ENCODE measurements at places on chromosomes 12 and 14. TPM values are rescaled to one million over a fixed set of nuclear protein-coding genes. Genes with fewer than 3 reads are reported as not detected.

Gene CYP27B1
- 0.72 TPM for total RNA-seq

DNA sequence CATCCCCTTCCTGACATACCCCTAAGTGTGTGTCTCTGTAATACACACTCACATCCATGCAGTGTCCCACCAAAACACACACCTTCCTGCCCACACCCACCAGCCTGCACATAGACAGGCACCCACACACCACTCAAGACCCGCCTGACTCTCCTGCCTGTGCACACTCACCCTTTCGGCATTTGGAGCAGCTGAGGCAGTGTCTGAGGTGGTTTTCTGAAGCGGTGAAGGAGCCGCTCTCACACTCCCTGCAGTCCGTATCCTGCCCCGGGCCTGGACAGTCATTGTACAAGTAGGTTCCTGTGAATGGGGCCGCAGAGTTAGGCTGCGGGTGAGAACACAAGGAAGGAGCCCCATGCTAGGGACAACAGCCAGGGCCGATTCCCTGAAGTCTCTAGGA, 8.3 kb downstream of the TNFRSF1A start:
- H3K27ac ChIP-seq: no peak overlapping the region
- H3K36me3 ChIP-seq: peaks cover 36% of the 10 kb centered on the region
- DNase-seq: no peak
- H3K27me3 ChIP-seq: no peaks in the 10 kb centered on the region
- H3K4me3 ChIP-seq: no peak overlapping the region

DNA sequence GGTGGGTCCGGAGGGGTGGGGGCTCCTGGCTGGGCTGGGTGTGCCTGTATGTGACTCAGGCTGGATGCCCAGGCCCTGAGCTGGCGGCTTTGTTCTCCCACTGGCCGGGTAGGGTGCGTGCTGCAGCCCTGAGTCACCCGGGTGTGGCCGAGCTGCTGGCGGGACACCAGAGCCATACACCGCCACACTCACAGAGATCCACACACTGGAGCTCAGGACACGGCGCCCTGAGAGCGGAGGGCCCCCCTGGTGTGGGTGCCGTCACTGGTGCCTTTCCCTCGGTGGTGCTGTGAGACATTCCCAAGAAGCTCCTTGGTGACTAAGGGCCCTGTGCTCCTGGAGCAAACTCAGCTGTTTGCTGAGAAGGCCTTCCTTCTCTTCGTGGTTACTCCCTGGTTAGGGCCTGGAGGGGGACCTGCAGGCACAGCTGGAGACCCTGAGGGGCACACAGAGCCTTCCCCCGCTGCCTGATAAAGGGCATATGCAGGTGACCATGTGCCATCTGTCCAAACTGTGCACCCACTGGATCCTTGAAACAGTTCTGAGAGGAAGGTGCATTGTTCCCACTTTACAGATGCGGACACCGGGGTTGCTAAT, 44.3 kb downstream of the KRT80 start:
- peaks cover 5% of the 10 kb centered on the region for H3K27me3 ChIP-seq
- no peak for DNase-seq

GRCh38 chr12:68286396-68286795, 33.0 kb upstream of the IL22 start:
- H3K4me1 ChIP-seq: no peaks in the 10 kb centered on the region
- no peak overlapping the region for H3K27ac ChIP-seq
- H3K27me3 ChIP-seq: no peaks in the 10 kb centered on the region
- DNase-seq: no peak

Gene TPH2
- 1.8 TPM for total RNA-seq

Gene VRK1
- total RNA-seq: 41.0 TPM

- H3K4me1 ChIP-seq: peaks cover 23% of the 10 kb centered on the region
- H3K27ac ChIP-seq: no peak overlapping the region
- H3K4me3 ChIP-seq: no peak overlapping the region
- DNase-seq: no peak
- no peaks in the 10 kb centered on the region for H3K36me3 ChIP-seq
These were observed 3.2 kb upstream of the KRT2 start for GRCh38 chr12:52655251-52655650.

Gene PAN2
- total RNA-seq: 74.1 TPM

- no peak for DNase-seq
- H3K27ac ChIP-seq: no peak overlapping the region
- H3K36me3 ChIP-seq: no peaks in the 10 kb centered on the region
- no peaks in the 10 kb centered on the region for H3K27me3 ChIP-seq
- no peaks in the 10 kb centered on the region for H3K4me1 ChIP-seq
These were observed 118.9 kb downstream of the STAB2 start for GRCh38 chr12:103705927-103706326.

DNA sequence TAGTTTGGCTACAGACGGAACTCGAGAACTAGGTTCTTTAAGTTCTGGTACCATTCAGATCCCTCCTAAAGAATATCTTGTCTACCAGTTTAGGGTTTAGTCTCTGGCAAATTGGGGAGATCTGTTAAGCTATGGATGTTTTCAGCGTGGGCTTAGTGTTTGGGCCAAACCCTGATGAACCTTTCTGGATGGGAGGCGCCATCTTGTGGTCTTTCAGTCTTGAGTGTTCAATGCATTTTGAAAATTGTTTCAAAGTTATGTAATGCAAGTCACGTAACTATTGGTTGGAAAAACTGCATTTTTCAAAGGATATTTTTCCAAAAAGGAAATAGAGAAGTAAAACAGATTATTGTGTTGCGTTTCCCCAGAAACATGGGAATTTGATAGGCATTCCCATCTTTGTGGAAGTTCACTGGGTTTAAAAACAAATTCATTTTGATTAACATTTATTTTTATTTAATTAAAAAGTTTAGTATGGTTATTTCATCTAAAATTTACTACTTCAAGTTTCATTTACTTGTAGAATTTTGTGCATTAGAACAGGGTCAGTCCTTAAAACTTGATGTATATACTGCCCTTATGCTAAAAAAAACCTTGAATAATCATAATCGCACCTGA, 169.0 kb downstream of the PRIMA1 start:
- no peak overlapping the region for H3K4me3 ChIP-seq
- H3K36me3 ChIP-seq: peaks cover 15% of the 10 kb centered on the region
- DNase-seq: peak; percentile 79
- no peak overlapping the region for H3K27ac ChIP-seq
- H3K27me3 ChIP-seq: no peaks in the 10 kb centered on the region

Measured in spinal cord (tissue), 10 donors.